GM20000 (cell line): ENCODE measurements at places on chromosomes 16 and 17.
A peak's percentile ranks its signal among the peaks of the same experiment; 100 is the strongest.

GRCh38 chr17:74768069-74768762, 7.9 kb downstream of the NAT9 start:
- DNase-seq = no peak

DNA sequence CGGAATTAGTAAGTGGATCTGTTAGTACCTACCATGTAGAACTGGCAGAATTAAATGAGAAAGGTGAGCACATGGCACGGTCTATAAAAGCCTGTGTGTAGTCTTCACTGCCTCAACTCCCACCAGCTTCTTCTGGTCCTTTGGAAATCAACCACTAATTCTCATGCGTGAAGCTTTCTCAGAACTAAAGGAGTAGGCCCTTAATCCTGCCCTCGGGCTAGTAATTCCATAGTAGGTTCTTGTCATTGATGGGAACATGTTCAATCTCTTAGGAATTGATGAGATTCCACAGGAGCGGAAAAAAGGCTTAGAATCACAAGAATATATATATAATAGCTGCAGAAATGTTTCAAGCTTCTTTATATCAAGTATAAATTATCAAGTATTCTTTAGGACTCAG, 21.7 kb downstream of the CDR2 start:
- DNase-seq = no peak

- peak; percentile 73 for DNase-seq
These were observed 725 bp downstream of the ABCA3 start for GRCh38 chr16:2339521-2340484.

GRCh38 chr17:40090237-40091119, 9.9 kb downstream of the NR1D1 start:
- DNase-seq = no peak

GRCh38 chr16:85902366-85903155, 3.6 kb downstream of the IRF8 start:
- peak; percentile 90 for DNase-seq

GRCh38 chr16:21618281-21618680, 18.9 kb downstream of the METTL9 start:
- DNase-seq = no peak

DNA sequence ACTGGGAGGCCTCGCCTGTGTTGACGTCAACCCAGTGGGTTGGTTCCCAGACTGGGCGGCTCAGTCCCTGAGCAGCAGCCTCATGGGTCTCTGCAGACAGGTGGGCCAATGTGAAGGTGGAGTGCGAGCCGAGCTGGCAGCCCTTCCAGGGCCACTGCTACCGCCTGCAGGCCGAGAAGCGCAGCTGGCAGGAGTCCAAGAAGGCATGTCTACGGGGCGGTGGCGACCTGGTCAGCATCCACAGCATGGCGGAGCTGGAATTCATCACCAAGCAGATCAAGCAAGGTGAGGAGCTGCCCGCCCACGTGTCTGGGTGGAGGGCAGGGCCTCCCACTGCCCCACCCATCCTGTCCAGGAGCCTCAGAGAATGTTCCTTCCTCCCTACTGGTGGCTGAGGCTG, 44.1 kb downstream of the MRC2 start:
- no peak for DNase-seq

DNA sequence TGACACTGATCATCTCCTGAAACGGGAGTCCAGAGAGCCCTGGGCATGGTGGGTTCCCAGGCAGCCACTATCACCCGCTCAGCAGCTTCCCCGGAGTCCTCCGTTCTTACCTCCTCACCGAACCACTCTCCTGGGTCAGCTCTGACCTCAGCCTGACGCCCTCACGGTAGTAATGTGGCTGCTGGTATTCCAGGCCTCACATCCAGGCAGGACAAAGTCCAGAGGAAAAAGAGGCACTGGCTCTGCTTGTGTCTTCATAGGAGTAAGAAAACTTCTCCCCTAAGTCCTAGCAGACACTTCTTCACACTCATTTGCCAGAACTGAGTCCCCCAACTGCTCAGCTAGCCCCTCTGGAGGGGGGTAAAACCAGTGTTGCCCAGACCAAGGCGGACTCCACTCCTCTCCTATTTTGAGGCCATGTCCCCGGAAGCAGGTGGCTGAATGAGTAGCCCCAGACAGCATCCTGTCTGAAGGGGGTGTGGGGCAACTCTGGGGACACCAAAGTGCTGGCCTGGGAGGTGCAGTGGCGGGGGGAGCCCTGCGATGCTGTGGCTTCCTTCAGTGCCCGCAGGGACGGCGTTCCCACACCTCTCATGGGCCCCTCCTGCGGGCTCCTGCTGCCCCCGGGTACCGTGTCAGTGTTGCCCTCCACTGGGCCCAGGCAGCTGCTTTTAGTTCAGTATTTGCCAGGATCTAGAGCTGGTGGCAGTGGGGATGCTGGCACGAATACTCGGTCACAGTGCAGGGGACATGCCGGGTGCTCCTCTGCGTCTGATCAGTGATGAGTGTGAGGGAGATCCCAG, 5.4 kb downstream of the FSCN2 start:
- DNase-seq = no peak

DNA sequence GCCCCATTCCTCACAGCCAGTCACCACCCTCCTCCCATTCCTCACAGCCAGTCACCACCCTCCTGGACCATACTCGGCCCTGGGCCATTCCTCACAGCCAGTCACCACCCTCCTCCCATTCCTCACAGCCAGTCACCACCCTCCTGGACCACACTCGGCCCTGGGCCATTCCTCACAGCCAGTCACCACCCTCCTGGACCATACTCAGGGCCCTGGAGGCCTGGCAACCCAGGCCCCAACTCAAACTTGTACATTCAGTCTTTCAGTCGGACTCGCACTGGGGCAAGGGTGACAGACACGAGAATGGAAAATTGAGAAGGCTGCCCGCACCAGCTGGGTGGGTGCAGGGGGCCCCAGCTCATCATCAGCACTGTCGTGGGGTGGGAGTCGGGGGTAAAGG, 30.4 kb upstream of the FOXK2 start:
- DNase-seq = no peak

DNA sequence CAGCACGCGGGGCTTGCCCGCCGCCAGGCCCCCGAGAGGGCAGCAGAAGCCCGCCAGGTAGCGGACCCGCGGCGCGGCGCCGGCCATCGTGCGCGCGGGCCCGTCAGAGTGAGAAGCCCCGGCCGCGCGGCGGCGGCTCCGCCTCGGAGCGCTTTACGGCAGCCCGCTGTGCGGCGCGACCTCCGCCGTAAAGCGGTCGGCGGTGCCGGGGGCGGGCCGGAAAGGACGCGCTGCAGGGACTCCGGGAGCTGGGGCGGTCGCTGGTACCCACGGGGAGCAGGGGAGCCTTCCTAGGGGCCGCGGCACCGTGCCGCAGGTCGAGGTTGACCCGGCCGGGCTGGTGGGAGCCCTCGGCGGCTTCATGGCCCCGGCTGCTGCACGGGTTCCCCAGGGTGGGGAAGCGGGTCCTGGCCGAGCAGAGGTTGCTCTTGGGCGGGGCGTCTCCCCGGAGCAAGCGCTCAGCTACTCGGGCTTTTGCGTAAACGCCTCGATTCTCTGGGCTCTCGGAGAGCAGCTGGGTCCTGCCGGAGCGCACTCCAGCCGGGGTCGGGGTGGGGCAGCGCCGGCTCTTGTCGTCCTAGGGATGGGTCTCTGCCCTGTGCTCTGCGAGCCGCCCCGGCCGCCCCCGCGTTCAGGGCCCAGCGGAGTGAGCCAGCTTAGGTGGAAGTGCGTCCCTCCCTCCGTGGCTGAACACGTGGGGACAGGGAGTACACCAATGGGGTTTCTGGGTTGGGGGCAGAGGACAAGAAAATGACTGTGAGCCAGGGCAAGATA, at the start of gene FAAP100:
FAAP100 (minus strand) TSS at position 110 of the 774 bp plus-strand sequence; CDS start at position 87, 23 bp downstream.
- peak; percentile 98 for DNase-seq

DNA sequence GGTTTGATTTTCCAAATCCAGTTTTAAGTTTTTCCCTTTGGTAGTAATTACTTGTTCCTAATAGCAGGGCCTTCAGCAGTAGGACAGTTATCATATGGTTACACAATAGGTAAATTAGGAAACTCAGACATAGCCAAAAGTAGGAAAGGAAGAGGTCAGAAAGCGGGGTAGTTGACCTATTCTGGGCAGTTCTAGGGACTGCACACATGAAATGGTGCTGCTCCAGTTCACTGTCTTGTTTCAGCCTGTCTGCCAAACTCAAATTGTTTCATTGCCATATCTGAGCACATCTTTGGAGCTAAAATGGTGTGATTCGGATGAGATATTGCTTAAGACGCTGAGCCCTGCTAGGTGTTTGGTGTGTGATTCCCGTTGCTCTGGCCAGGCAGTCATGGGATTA, 56.7 kb downstream of the TANGO6 start:
- no peak for DNase-seq

DNA sequence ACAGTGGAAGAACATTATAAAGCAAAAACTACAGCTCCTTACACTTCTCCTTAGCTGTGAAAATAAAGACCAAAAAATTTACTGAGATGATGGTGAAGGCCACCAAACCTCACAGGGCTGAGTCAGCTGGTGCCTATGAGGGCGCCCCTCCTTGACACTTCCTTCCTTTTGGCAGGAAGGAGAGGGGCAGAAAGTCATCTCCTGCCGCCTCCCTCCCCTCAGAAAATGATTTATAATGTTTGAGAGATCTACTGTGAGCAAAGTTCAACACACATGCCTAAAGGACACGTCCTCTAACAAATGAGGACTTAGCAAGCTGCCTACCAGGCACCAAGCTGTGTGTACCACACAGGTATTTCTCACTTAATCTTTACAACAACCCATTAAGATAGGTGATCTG, 245.7 kb downstream of the PRKCA start:
- no peak for DNase-seq

- no peak for DNase-seq
These were observed 574.4 kb downstream of the WWOX start for GRCh38 chr16:78673884-78674283.

GRCh38 chr17:33653399-33653788, 360.3 kb upstream of the ASIC2 start:
- no peak for DNase-seq

- DNase-seq = peak; percentile 85
These were observed 867 bp upstream of the LIMD2 start for GRCh38 chr17:63700528-63701455.

DNA sequence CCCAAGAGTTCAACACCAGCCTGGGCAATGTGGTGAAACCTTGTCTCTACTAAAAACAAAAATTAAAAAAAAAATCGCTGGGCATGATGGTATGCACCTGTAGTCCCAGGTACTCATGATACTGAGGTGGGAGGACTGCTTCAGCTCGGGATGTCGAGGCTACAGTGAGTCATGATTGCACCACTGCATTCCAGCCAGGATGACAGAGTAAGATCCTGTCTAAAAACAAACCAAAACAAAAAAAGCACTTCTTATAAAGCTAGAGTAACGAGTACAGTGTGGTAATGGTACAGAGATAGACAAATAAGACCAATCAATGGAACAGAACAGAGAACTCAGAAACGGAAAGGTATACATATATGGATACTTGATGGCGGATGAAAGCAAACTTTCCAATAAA, 4.4 kb downstream of the NSMCE1 start:
- no peak for DNase-seq

DNA sequence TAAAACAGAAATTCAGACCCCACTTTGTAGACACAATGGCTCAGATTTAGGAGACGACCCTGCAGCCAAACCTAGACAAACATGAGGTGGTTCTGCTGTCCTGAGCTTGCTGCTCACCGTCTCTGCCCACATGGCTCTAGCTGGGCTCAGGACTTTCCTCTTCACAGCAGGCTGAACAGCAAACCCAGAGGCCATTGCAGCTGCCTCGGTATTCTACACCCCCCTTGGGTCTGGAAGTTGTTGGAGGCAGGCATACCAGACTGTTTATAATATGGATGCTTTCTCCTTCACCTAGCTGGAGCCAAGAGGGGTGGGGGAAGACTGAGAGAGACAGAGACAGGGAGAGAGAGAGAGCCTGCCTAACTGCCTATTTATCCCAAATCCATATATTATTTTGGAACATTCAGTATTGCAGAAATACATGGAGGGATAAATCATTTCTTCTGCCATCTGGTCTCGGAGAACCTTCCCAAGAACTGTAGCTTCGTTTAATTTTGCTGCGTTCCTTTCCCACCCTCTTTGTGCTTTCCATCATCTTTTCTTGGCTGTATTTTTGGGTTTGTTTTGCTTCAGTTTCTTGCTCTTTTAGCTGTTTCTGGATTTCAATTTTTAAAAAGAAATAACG, 628.2 kb upstream of the RBFOX1 start:
- no peak for DNase-seq

GRCh38 chr17:4837471-4838308, 4.5 kb downstream of the MINK1 start:
- no peak for DNase-seq

DNA sequence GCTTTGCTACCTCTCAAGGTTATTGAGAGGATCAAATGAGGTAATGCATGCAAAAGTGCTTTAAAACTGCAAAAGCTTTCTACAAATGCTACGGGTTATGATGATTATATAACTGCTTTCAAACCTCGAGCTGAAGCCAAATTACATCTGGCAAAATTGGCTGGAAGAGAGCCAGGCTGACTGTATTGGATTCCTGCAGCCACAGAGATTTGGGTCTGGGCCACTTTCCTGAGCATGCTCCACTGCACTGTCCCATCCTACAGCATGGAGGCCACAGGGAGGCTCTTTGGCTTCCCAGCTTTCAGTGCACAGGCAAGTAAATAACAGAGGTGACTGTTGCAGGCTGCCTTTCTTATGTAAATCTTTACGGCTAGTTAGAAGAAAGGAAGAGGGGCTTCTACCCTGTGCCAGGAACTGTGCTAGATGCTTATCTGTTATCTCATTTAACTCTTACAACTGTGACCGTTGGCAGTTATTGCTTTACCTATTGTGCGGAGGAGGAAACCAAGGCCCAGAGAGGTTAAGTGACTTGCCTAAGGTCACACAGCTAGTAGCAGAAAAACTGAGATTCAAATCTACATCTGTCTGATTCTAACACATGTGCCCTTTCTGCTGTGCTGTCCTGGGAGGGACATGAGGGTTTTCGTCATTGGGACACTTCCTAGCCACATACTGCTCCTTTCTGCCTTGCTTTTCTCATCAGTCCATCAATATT, 121.8 kb downstream of the SPACA3 start:
- no peak for DNase-seq

DNA sequence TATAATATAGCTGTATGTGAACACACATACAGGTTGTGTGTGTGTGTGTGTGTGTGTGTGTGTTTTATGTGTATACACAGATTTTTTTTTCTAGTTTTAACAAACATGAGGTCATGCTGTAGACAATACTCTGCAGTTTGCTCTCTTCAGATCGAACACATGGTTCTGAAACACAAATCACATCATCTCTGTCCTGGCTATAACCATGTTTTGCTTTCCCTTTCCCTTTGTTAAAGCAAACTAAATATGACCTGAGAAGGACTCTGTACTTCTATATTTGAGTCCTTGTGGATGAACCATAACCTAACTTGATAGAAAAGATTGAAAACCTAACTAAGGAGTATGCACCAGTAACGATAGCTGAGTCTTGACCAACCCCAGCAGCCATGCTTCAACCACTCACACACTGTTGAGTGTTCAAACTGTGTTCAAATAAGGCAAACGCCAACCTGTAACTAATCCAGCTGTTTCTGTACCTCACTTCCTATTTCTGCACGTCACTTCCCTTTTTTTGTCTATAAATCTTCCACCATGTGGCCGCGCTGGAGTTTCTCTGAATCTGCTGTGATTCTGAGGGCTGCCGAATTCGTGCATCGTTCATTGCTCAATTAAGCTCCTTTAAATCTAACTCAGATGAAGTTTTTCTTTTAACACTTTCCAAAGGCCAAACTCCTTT, 303.8 kb downstream of the HS3ST3B1 start:
- no peak for DNase-seq
